8988T (cell line): ENCODE measurements at places on chromosomes 2 and 18.

GRCh38 chr2:68857202-68857845, 13.9 kb downstream of the BMP10 start:
- no peak for DNase-seq

DNA sequence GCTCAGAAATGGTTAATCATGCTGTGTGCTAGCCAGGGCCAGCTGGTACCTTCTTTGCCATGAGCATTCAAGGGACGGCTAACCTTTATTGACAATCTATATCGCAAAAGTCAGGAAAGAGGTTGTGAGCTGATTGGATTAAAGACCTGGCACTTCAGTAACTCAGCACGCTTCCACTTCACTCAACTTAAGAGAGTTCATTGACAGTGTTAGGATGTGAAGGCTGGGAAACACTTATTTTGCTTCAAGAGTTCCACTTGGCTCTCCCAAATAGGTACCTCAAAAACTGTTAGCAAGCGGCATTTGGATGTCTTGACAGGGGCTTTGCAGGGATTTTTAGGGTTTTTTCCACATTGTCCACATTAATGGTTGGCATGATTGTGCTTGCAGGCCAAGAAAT, 25.1 kb upstream of the TXNDC2 start:
- DNase-seq: no peak

DNA sequence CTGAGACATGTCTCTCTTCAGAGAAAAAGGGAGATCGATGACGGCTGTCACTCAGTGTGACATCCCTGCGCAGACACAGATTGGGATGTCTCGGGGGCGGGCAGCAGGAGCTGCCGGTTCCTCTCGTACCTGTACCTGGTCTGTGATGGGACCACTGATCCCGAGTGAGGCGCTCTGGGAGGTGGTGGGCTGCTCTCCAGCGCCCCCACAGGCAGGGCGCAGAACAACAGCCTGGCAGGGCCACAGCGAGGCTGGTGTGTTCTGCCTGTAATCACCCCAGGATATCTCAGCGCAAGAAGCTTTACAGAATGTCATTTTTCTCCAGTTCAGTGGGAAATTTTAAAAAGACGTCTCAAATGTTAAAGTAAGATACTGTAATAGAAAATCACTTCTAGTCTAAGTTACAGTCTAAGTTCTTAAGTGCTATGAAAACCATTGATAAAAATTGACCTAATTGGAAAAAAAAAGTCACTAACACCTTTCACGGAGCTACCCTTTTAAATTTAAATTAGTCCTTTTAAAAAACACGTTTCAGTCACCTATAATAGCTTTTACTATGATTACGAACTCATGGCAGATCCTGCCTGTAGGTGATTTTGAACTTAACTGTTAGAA, 189.8 kb downstream of the SNTG2 start:
- peak; percentile 37 for DNase-seq

- no peak for DNase-seq
Measured at GRCh38 chr2:114495046-114495445, 52.6 kb downstream of the DPP10 start.

DNA sequence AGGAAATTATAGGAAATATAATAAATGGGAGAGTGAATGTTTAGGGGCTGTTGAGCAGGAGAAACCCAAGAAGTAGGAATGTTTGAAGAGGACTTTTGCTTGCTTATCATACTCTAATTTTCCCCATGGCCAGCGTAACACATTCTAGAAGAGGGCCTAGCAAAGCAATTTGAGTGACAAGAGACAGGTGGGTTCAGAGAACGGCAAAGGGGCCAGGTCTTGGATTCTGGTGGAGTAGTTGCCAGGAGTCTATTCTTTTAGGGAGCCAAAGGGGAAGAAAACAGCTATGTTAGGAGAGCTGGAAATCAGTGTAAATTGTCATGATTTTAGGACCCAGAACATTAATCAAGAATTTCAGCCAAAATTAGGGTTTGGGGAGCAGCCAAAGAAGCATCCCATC, 96.5 kb downstream of the COL5A2 start:
- DNase-seq: no peak

DNA sequence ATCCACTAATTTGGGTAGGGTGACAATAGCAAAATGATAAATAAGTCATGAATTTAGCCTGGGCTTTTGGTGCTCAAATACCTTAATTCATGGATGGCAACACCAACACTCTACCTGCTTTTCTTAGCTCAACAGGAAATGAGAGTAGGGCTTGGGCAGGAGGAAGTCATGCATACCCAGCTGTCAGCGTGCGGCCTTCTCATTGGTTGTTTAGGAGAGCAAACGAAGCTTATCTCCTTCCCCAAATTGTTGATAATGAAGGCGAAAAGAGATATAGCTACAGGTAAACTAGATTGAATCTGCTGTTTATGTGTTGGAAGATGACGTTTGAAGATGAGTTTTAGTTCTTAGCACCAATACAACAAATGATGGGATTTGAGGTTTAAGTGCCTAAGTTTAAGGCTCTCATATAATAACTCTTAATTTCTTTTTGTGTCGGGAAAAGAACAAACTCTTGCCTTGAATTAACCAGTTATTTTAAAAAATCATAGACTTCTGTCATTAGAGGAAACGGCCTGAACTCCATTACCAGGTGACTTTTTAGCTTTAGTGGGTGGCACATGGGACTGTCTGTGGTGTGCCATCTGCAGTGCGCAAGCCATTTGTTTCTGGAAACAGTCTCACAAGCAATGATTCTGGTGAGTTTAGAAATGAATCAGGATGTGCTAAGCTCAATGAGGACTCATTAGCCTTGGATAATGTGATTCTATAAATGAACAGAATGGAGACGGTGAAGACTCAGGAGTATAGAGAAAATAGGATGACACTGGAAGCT, 19.8 kb downstream of the MAP4K4 start:
- DNase-seq: no peak

DNA sequence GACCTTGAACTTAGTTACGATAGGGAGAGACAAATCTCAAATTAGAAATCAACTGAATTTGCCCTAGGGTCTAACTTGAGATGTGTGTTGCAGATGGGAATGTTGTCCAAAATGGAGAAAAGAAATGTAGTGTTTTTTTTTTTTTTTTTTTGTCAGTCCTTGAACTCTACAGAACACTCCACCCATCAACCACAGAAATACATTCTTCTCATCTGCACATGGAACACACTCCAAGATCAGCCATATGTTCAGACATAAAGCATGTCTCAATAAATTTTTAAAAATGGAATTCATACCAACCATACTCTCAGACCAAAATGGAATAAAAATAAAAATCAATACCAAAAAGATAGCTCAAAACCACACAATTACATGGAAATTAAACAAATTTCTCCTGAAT, 526.5 kb downstream of the FBXO15 start:
- no peak for DNase-seq

- no peak for DNase-seq
Measured at GRCh38 chr2:158042245-158042644, 59.4 kb upstream of the UPP2 start.

GRCh38 chr18:2256577-2256976, 314.7 kb downstream of the METTL4 start:
- DNase-seq: no peak

DNA sequence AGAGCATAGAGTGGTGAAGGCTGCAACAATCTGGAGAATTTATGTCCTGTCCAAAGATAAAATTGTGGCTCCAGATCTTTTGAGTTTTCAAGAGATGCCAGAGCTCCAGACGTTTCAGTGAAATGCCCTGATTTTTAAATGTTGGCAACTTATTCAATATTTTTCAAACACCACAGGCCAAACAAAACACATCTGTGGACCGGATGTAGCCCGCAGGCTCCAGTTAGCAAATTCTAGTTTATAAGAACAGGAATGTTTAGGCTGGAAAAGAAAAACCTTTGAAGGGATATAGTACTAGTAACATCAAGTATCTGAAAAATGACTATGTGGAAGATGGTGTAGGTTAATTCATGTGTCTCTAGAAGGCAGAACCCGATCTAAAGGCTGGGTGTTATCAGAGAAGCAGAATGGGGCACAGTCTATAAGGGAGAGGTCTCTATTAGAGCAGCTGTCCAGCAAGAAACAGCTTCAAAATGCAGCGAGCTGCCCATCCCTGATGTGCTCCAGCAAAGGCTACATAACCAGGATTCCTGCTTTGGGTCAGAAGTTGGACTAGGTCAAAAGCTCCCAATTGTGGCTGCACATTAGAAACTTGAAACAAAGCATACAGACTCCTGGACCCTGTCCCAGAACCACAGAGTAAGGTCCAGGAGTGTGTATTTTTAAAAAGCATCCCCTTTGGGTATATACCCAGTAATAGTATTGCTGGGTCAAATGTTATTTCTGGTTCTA, 105.9 kb downstream of the ANKRD44 start:
- no peak for DNase-seq

DNA sequence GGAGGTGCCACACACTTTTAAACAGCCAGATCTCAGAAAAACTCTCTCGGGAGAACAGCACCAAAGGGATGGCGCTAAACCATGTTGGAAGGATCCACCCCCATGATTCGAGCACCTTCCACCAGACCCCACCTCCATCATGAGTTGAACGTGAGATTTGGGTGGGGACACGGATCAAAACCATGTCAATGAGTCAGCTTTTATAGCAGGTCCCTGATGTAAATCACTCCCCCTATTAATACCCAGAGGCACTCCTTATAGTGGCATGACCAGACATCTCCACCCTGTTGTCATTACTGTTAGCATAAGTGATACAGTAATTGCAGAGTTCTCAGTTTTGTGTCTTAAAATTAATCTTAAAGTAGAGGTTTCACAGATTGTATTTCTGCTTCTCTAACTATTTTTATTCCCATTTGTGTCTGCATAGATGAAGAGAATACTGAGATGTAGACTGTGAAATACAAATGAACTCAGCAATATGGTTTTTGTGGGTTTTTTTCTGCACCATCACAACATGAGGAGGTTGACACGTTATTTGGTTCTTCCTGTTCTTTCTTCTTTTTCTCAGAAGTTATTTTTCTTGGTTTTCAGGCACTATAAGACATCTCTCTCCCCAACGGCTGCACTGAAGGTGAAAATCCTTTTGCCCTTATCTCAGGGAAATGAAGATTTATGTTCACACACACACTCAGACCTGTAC, 218.2 kb downstream of the ARL4C start:
- DNase-seq: no peak

DNA sequence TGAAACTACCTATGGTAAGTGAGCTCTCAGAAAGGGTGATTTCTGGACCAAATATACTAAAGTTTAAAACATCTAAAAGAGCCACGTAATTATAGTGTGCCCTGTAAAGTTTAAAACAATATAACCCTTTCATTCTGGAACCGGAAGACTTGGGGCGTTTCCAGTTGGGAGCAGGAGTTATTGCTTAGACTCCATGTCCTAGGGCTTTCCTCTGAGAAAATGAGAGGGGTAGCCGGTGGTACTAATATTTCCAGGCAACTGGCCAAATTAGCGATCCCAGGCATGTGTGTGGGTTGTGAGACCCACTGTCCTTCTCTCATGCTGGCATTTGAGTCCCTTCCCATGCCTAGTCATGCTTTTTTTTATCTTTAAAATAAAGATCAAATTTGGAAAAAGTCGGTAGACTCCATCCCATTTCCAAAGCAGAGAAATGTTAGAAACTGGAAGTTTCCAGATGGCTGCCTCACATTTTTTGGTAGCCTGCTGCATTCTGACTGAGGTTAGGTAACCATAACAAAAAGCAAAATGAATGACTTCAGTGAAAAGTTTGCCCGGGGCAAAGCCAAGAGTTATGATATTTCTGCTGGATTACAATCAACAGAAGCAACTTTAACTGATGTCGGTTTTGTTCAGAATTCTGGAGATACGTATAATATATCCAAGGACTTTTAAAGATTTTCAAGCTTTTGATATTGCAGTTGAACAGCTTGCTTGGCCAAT, 227.4 kb downstream of the SS18 start:
- no peak for DNase-seq

DNA sequence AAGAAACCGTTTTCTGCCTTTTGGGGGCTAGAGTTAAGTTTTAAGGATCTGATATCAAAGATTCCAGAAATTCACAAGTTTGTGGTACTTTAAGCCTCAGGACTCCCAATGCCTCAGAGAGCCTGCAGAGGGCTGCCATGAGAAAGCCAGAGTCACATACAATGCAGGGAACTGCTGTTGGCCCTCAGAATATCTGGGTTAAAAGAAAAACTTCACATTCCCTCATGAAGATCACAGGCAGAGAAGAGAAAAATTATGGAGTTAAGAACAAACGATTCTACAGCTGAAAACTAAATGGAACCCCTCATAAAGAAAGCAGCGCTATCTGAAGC, 39.5 kb downstream of the HDAC4 start:
- no peak for DNase-seq

DNA sequence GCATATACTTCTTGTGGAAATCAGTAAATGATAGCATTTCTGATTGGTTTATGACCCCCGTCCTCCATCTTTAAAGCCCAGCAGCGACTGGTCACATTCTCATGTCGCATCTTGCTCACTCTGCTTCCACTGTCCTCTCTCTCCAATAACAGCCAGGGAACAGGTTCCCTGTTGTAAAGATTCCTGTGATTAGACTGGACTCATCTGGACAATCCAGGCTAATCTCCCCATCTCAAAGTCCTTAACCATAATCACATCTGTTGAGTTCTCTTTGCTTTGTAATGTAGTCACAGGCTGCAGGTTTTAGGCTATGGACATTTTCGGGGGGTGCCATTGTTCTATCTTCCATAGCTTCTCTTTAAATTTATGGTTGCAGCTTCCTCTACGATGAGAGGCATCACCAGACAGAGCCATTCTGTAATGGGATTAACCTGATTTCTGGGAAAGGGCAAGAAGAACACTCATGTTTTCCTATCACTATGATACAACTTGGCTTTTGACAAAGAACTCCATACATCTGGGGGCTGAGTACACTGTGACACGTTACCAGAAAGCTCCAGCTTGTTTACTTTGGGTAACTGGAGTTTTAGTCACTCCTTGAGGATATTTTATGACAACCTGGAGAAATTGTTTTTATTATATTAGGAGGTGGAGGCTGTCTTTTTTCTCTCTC, 159.0 kb downstream of the NYAP2 start:
- DNase-seq: no peak

DNA sequence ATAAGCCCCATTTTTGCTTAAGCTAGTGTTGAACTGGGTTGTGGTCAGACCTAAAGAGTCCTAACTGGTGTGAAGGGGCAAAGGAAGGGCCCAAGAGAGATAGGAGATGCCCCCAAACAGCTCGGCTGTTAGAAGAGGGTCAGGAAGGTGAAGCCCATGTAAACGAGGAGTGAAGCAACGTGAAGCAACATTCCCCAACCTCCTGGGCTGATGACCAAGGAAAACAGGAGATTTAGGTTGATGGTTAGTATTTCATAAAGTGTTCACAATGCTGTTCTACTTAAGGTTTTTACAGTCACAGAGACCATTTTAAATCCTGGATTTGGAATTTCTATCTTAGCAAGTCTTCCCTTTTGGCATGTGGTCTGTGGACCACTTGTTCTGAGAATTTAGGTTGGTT, 144.0 kb upstream of the SERPINE2 start:
- DNase-seq: no peak

DNA sequence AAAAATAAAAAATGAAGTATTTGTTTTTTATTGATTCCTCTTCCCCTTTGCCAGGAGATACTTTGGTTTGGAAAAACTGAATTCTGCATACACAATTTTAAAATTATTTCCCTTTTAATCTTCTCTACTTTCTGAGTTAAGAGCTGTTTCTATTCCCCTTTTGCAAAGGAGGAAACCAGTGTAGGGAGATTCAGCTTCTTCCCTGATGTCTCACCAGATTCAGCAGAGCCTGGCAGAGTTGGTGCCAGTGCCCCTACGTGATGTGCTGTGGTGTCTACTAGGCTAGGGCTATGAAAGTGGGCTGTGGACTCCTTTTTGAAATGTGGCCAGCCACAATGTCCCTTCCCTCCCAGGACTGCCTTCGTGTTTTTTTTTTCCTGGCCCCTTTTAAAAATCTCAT, 2.4 kb downstream of the RPE start:
- DNase-seq: no peak
